Tongue (tissue), 3 donors: ENCODE measurements at places on chromosomes 1 and 21. TPM values are rescaled to one million over a fixed set of nuclear protein-coding genes. Genes with fewer than 3 reads are reported as not detected.

The TNFRSF14 gene
- total RNA-seq: 17.6 TPM

The BARHL2 gene
- total RNA-seq: not detected

The MPZ gene
- total RNA-seq: 67.9 TPM

The RNU1-3 gene
- total RNA-seq: under 0.01 TPM

The RAD54L gene
- total RNA-seq: 2.7 TPM

The SLAMF7 gene
- 0.41 TPM for total RNA-seq

The ZNF683 gene
- not detected for total RNA-seq

The FMO1 gene
- 13.1 TPM for total RNA-seq

The LORICRIN gene
- not detected for total RNA-seq

The SASS6 gene
- total RNA-seq: 3.9 TPM

The RBP7 gene
- total RNA-seq: 6.2 TPM

DNA sequence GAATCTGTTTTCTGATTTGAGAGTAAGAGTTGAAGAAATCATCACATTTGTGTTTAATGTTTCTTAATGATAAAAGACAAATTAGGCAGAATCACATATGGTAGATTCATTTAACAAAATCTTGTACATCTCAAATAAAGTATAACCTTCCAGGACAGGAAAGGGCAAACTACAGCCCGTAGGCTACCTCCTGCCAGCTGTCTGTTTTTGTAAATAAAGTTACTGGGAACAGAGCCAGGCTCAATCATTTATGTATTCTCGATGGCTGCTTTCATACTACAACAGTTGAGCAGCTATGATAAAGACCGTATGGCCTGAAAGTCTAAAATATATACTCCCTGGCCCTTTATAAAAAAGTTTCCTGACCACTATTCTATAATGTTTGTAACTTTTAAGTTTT lies 204.1 kb downstream of the COL24A1 start:
- DNase-seq: peak; percentile 56

- no peak for DNase-seq
Measured at GRCh38 chr1:201418461-201418860, 3.1 kb downstream of the TNNI1 start.

- no peak for DNase-seq
Measured at GRCh38 chr1:230123280-230124185, 56.5 kb downstream of the GALNT2 start.

DNA sequence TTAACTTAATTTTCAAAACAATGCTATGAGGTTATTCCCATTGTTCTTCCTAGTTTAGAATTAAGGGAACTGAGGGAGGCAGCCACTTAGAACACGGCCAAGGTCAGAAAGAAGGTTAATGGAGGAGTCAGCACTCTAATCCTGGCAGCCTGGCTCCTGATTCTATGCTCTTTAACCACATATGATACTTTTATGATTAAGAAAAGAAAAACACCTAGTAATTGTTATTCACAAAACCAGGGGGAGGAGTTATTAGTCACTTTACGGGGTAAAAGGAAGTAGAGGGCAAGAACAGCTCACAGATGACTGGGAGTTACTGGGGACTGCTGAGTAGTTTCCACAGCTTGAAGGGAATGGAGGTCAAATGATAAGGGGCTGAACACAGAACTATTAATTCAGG lies 38.6 kb downstream of the GADD45A start:
- no peak for DNase-seq

GRCh38 chr1:165542647-165543046 lies 1.2 kb upstream of the LRRC52 start:
- no peak for DNase-seq

DNA sequence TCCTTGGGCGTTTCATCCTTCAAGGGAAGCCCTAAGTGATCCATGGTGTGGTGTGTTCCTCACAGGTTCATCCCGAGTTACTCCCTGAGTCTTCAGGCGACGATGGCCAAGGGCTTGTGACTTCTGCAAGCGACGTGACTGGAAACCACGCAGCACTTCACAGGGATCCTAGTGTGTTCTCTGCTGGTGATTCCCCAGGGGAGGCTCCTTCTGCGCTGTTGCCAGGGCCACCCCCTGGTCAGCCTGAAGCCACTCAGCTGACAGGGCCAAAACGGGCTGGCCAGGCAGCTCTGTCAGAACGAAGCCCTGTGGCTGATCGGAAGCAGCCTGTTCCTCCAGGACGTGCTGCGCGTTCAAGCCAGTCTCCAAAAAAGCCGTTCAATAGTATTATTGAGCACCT lies 71.5 kb downstream of the VPS26C start:
- DNase-seq: no peak

GRCh38 chr1:158180741-158181576 lies at the start of gene CD1D:
TSS of gene CD1D (plus strand) at chr1:158180895. CDS start at chr1:158181102, 207 bp downstream.
- peak; percentile 46 for DNase-seq

GRCh38 chr1:93395195-93395594 lies 49.5 kb downstream of the DR1 start:
- no peak for DNase-seq

GRCh38 chr1:187336441-187337168 lies 507.9 kb downstream of the PLA2G4A start:
- peak; percentile 1 for DNase-seq

DNA sequence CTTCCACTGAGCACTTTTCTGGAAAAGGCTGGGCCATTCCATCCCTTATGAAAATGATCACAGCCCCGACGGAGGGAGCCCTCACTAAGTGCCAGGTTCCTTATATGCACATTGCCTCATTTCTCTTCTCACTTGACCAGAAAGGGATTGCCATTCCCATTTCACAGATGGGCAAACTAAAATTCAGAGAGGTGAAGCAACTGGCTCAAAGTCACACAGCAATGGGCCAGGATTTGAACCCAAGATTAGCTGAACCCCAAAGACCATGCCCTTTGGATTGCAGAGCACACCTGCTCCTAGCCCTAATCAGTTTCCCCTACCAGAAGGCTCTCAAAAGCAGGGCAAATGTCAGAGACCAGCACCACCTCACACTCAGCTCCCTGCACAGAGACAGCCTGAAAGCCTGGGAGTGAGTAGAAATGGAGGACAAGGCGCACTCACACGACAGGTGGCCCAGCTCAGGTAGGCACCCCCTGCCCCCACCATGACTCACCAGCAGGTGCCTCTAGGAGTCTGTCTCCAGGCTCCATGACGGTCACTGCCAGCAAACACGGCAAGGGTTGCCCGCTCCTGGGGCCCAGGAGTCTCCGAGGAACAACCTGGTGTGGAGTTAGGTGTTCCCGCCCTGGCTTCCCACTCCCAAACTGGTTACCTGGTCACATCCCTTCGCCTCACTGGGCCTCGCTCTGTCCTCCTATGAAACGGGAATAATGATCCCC lies 21.7 kb downstream of the SDC3 start:
- no peak for DNase-seq

- DNase-seq: no peak
Measured at GRCh38 chr1:210248341-210248740, 15.7 kb downstream of the SERTAD4 start.

DNA sequence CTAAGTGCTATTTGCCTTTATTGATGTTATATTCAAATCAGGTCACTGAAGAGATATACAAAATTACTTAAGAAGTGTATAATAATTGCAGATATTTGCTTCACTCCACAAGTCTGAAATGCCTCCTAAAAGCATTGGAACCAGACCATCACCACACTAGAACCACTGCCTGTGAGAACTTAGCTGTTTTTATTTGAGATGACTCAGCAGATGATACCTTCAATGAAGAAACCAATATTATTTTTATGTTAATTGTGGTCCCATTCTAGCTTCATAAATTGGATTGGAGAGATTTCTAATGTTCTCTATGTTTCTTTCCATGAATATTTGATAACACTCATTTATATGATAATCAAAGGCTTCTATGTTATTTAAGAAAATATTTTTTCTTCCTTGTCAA lies 740.6 kb downstream of the KCNT2 start:
- DNase-seq: no peak

- DNase-seq: peak; percentile 48
Measured at GRCh38 chr1:180988253-180988752, 34.4 kb downstream of the STX6 start.

GRCh38 chr1:208668991-208669390 lies 424.8 kb upstream of the PLXNA2 start:
- peak; percentile 34 for DNase-seq

GRCh38 chr1:146001709-146002108 lies 5.3 kb upstream of the TXNIP start:
- no peak for DNase-seq

DNA sequence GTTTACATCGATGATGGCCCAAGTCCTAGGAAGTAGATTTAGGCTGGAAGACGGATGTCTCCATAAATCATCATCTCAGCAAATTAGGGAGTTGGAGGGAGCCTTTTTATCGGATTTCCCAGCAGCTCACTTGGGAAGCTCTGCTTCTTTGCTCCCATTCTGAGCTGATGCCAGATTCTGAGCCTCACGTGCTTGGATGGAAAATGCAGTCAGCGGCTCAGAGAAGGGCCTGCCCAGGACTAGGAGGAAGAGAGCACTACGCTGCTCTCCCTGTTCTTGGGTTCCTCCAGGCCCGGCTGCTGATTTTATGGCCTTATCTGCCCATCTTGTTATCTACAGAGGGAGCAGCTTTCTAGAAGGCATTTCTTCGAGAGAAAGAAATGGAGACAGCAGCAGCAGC lies 42.0 kb downstream of the UBIAD1 start:
- DNase-seq: peak; percentile 35

- DNase-seq: no peak
Measured at GRCh38 chr1:159669338-159669737, 45.1 kb downstream of the CRP start.

DNA sequence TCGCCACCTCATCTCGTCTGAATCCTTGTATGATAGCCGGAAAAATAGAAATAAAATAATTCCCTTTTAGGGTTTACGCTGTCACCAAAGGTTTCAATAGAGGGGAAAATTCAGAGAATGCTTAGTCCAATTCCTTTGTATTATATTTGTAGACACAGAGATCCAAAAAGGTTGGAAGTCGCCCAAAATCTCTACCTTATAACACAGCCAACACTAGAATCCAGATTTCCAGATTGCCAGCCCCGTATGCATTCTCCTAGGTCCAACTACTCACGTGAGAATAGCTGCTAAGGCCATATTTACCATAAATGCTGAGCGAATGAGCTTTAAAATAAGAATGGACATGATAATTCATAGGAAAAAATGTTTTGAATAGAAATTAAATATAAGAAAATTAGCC lies 124.5 kb downstream of the KCNK1 start:
- DNase-seq: no peak

GRCh38 chr1:172486805-172487454 lies 43.1 kb upstream of the PIGC start:
- no peak for DNase-seq

DNA sequence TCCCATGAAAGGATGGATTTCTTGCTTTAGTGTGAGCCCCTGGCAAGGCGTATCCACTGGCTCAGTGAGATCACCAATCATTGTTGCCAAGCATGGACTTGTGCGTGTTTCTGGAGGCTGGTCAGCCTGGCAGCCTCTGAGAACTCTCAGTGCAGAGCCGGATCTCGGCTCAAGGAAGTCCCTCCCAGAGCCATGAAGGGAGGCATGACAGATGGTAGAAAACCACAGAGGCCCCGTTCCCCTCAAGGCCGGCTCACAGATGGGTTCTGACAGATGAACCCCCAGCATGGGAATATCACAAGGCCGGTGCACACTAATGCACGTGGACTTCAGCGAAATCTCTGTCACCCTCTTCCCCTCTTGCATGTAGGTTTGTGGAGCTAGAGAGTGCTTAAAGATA lies 290.5 kb downstream of the AJAP1 start:
- DNase-seq: peak; percentile 32

DNA sequence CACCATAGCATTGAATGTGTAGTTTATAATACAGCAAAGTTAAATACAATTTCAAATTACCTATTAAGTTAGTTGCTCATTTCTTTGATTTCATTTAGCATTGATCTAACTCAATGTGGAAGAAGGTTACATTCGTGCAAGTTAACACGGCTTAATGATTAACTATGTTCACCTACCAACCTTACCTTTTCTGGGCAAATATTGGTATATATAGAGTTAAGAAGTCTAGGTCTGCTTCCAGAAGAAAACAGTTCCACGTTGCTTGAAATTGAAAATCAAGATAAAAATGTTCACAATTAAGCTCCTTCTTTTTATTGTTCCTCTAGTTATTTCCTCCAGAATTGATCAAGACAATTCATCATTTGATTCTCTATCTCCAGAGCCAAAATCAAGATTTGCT lies at the start of gene ANGPTL3:
TSS of gene ANGPTL3 (plus strand) at position 240 of the 400 bp plus-strand sequence. CDS start at position 287, 47 bp downstream.
- no peak for DNase-seq

GRCh38 chr1:208047476-208047934 lies 136.6 kb upstream of the CD34 start:
- DNase-seq: peak; percentile 98

GRCh38 chr1:98947071-98947470 lies 57.6 kb downstream of the PLPPR5 start:
- no peak for DNase-seq

DNA sequence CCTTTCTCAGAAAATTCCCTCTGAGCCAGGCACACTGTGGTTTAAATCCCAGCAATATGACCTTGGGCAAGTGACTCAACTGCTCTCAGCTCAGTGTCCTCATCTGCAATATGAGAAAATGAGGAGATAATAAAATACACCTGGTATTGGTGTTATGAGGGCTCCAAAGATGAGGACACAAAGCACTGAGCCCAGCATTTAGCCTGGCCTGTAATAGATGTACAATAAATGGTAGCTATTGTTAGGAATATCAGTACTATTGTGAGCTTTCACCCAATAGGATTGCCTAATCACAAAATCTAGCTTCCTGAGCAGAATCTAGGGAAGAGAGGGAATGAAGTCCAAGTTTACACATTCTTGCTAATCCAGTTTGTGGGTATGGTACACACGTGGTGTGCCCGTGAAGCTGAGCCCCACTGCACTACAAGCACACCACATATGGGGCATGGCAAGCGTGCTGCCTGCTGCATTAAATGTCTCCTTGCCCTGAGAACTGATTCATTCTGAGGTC lies 24.3 kb upstream of the SLC30A1 start:
- no peak for DNase-seq

- DNase-seq: no peak
Measured at GRCh38 chr1:59262631-59263030, 34.3 kb upstream of the FGGY start.

DNA sequence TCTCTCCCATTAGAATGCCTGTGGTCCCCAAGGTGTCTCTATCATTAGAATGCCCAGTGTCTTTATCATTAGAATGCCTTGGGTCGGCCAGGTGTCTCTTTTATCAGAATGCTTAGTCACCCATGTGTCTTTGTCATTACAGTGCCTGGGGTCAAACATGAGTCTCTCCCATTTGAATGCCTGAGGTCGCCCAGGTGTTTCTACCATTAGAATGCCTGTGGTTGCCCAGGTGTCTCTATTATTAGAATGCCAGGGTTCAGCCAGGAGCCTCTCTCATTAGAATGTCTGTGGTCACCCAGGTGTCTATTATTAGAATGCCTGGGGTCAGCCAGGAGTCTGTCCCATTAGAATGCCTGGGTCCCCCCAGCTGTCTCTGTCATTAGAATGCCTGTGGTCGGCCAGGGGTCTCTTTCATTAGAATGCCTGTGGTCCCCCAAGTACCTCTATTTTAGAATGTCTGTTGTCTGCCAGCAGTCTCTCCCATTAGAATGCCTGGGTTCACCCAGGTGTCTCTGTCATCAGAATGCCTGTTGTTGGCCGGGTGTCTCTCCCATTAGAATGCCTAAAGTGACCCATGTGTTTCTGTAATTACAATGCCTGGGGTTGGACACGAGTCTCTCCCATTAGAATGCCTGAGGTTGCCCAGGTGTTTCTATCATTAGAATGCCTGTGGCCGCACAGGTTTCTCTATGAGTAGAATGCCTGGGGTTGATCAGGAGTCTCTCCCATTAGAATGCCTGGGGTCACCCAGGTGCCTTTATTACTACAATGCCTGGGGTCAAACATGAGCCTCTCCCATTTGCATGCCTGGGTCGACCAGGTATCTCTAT lies 57.1 kb downstream of the RNF187 start:
- DNase-seq: no peak

GRCh38 chr1:184757406-184757805 lies 2.7 kb upstream of the EDEM3 start:
- no peak for DNase-seq

- DNase-seq: no peak
Measured at GRCh38 chr1:174031099-174031498, 8.9 kb upstream of the RC3H1 start.
